ENCODE measurements at places on chromosomes 3 and 15. TPM values are rescaled to one million over a fixed set of nuclear protein-coding genes. Genes with fewer than 3 reads are reported as not detected.
A peak's percentile ranks its signal among the peaks of the same experiment; 100 is the strongest.

Gene CCDC80
- 38.7 TPM for total RNA-seq

- no peak overlapping the region for H3K27ac ChIP-seq
- DNase-seq, result no peak
These were observed 83.3 kb downstream of the OCA2 start for GRCh38 chr15:28015855-28016254.

Gene SI
- total RNA-seq, result not detected

GRCh38 chr3:48716508-48716981, 476 bp downstream of the IP6K2 start:
- no peaks in the 10 kb centered on the region for H3K27me3 ChIP-seq
- peak overlapping the region; percentile 88 for H3K27ac ChIP-seq
- peaks cover 2% of the 10 kb centered on the region for H3K36me3 ChIP-seq
- peaks cover 5% of the 10 kb centered on the region for H3K4me1 ChIP-seq

GRCh38 chr15:98866511-98866910, 141.1 kb downstream of the PGPEP1L start:
- no peaks in the 10 kb centered on the region for H3K36me3 ChIP-seq
- no peaks in the 10 kb centered on the region for H3K27me3 ChIP-seq
- peak overlapping the region; percentile 27 for H3K27ac ChIP-seq
- peak; percentile 77 for DNase-seq
- peaks cover 5% of the 10 kb centered on the region for H3K4me1 ChIP-seq
- H3K4me3 ChIP-seq, result no peak overlapping the region

- no peak overlapping the region for H3K4me3 ChIP-seq
- H3K36me3 ChIP-seq, result no peaks in the 10 kb centered on the region
- DNase-seq, result no peak
- no peaks in the 10 kb centered on the region for H3K27me3 ChIP-seq
- peaks cover 10% of the 10 kb centered on the region for H3K4me1 ChIP-seq
These were observed 14.4 kb upstream of the UNC13C start for GRCh38 chr15:53963801-53964200.

Gene LZTFL1
- total RNA-seq, result 30.9 TPM

Measured in lung (tissue), 17 donors.